ENCODE measurements at places on chromosomes 7 and 10. TPM values are rescaled to one million over a fixed set of nuclear protein-coding genes. Genes with fewer than 3 reads are reported as not detected.

The PODXL gene
- total RNA-seq: 57.5 TPM

The CNPY1 gene
- total RNA-seq: not detected

The PHKG1 gene
- total RNA-seq: 3.9 TPM

The EEPD1 gene
- total RNA-seq: 9.4 TPM

The TMEM213 gene
- total RNA-seq: not detected

The IGFBP3 gene
- total RNA-seq: 386 TPM

DNA sequence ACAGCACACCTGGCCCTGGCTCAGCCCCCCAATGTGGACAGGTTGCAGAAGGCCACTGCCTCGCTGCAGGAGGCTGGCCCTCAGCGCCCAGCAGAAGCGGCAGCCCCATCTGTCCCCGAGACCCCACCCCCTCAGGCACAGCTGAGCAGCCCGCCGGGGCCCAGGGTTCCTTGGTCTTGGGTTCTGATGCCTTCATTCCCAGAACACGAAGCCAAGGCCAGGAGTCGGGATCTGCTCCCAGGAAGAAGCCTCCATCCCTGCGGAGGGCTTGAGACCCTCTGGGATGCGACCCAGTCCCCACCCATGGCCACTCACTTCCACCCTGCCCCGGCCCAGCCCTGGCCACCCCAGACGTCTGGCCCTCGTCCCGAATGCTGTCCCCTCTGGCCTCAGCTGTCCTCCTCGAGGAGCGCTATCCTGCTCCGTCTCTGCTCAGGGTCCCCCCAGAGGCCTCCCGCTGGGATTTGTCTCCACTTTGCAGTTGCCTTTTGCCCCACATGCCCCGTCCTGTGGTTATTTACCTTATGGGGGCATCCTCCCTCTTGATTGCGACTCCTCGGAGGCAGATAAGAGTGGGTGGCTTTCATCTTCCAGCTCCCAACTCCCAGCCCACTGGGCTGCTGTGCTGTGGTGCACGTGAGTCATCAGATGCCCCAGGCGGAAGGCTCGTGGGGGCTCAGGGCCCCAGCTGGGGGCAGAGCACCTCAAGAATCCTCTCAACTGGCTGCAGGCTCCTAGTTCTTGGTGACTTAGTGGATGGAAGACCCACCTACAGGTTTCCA, 97.5 kb downstream of the MKI67 start:
- no peak overlapping the region for H3K27ac ChIP-seq
- no peak overlapping the region for H3K4me3 ChIP-seq
- no peak for DNase-seq
- no peaks in the 10 kb centered on the region for H3K4me1 ChIP-seq
- no peaks in the 10 kb centered on the region for H3K36me3 ChIP-seq
- no peaks in the 10 kb centered on the region for H3K27me3 ChIP-seq

DNA sequence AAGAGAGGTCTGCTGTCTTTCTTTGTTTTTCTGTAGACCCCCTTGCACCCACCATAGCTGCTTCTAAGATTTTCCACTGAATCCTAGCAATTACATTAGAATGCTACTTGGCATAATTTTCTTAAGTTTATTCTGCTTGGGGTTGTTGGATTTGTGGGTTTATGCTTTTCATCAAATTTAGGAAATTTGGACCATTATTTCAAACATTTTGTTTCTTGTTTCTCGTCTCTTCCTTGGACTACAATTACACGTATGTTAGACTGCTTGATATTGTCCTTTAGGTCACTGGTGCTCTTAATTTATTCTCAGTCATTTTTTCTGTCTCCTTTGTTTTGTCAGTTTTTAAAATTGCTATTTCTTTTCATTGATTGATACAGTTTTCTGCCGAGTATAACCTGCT, 65.8 kb downstream of the FANK1 start:
- H3K27me3 ChIP-seq: no peaks in the 10 kb centered on the region
- no peak for DNase-seq
- H3K4me3 ChIP-seq: no peak overlapping the region
- no peaks in the 10 kb centered on the region for H3K4me1 ChIP-seq

DNA sequence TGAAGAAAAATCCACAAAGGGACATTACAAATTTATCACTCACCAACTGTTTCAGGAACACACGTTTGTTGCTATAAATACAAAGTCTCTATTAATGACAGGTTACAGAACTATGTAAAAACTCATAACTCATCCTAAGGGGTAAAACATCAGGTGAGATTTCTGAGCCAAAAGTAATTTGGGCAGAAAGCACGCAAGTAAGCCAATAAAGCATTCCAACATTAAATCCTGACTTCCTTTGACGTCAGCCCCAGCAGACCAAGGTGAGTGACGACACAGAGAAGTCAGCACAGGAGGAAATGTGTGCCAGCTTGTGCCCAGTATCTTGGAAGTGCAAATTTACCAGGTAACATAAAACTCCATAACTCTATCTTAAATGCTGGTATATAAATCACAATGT, 45.7 kb downstream of the IMMP2L start:
- H3K36me3 ChIP-seq: no peaks in the 10 kb centered on the region
- no peaks in the 10 kb centered on the region for H3K27me3 ChIP-seq
- no peak overlapping the region for H3K4me3 ChIP-seq
- no peaks in the 10 kb centered on the region for H3K4me1 ChIP-seq
- H3K27ac ChIP-seq: no peak overlapping the region

DNA sequence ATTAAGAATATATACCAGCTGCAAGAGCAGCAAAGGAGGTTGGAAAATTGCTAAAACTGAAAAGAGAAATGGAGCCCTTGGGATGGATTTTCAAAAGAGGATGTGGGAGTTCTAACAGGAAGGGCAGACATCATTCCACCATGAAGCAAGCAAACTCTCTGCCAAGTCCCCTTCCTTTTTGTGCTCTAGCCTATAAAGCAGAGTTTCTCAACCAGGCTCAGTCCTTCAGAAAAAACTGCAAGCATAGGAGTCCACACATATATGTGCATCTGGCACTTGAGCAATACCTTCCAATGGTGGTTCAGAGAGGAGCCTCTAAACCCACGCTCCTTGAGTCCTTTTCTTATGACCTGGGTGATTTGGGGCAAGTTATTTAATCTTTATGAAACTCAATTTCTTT, 98.6 kb upstream of the MKX start:
- H3K27me3 ChIP-seq: no peaks in the 10 kb centered on the region
- no peak overlapping the region for H3K4me3 ChIP-seq
- H3K36me3 ChIP-seq: no peaks in the 10 kb centered on the region
- no peak overlapping the region for H3K27ac ChIP-seq
- no peak for DNase-seq
- H3K4me1 ChIP-seq: no peaks in the 10 kb centered on the region

GRCh38 chr10:129219364-129219763, 247.7 kb upstream of the MGMT start:
- no peaks in the 10 kb centered on the region for H3K4me1 ChIP-seq
- no peak for DNase-seq
- H3K27ac ChIP-seq: no peak overlapping the region
- no peaks in the 10 kb centered on the region for H3K36me3 ChIP-seq
- no peak overlapping the region for H3K4me3 ChIP-seq
- peaks cover 9% of the 10 kb centered on the region for H3K27me3 ChIP-seq

DNA sequence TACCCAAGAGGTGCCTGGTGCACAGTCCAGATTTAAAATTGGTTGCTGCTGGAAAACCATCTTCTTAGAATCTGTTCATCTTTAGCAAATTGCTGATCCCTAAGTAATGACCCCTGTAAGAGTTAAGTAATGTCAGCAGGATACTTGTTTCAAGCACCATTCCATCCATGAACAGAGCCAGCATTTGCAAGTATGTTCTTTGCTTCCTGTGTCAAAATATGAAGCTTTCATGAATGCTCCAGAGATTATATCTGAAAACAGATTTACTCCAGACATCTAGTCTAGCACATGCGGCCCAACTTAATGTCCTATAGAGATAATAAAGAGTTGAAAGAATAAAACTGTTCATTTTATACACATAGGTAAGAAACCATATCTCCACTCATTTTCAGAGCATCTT, 98.7 kb upstream of the ZNF438 start:
- no peaks in the 10 kb centered on the region for H3K27me3 ChIP-seq
- no peak overlapping the region for H3K4me3 ChIP-seq
- H3K27ac ChIP-seq: no peak overlapping the region
- H3K4me1 ChIP-seq: peaks cover 29% of the 10 kb centered on the region

DNA sequence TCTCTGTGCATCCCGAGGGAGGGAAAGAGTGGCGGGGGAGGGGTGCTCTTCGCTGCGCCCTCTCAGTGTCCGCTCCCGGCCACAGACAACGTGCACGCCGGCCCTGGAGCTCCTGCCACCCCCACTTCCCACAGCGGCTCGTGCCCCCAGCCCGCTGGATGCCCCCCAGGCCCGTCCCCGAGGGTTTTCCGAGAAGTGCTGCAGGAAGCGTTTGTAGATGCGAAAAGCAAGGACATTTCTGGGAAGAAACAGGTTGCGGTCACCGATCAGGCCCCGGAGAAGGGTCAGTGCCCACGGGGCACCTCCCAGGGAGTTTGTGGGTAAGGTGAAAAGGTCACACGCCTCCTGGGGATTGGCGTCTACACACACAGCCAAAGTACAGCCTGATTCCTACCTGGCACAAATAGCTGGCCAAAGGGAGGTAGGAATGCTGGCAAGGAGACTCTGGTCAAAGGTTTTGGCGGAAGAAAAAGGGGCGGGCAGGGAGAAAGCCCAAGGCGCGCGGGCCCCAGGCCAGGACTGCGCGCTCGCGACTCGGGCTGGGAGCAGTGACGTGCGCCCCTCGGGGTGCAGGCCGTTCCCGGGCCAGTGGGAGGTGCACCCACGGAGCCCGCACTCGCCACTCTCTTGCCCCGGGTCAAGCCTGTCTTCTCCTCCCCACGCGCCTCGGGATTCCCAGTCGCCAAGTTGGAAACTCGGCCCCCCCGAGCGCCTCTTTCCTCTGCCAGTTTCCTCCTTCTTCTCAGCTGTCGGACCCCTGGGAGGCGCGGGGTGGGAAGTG, 1.5 kb upstream of the NRP1 start:
- peak overlapping the region; percentile 92 for H3K4me3 ChIP-seq
- peaks cover 16% of the 10 kb centered on the region for H3K4me1 ChIP-seq
- peak overlapping the region; percentile 79 for H3K27ac ChIP-seq
- H3K36me3 ChIP-seq: peaks cover 15% of the 10 kb centered on the region
- DNase-seq: peak; percentile 72

DNA sequence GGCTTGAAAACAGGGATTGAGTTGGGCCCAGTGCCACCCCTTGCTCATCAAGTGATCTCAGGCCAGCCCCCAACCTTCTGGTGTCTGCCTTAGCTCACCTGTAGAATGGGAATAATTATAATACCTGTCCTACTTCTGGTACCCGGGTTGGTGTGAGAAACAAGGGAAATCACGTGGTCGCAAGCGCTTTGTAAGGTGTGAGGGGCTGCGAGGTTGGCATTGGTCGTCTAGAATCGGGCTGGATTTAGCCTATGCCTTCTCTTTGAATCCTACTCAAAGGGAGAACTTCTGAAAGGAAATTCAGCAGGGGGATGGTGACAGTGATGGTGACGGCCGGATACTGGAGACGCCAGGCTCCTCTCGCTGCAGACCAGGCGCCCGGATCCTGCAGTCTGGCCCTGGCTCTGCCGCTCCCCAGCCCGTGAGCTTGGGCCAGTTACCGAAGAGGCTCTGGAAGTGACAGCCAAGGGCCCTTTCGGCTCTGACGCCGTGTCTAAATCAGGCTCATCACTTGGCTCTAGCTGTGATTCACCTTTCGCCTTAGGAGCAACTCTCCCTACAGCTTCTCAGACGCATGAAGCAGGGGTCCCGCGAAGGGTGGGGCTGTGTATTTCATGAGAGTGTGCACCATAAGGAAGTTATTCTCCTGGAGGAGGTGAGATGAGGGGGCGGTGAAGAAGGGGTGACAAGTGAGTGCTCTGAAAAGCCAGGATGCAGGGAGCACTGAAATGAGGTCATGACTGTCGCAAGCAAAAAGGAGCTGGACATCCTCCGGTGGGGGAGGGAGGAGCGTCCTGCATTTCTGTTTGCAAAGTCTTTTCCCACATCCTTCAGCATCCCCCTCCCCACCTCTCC, 4.0 kb upstream of the CREB5 start:
- peak overlapping the region; percentile 36 for H3K4me3 ChIP-seq
- H3K4me1 ChIP-seq: peaks cover 12% of the 10 kb centered on the region
- DNase-seq: no peak
- no peaks in the 10 kb centered on the region for H3K36me3 ChIP-seq
- H3K27ac ChIP-seq: peak overlapping the region; percentile 21
- H3K27me3 ChIP-seq: no peaks in the 10 kb centered on the region

GRCh38 chr10:102384053-102384452, 11.5 kb upstream of the NFKB2 start:
- H3K4me3 ChIP-seq: no peak overlapping the region
- no peak for DNase-seq
- H3K27me3 ChIP-seq: no peaks in the 10 kb centered on the region
- no peaks in the 10 kb centered on the region for H3K4me1 ChIP-seq

- H3K4me1 ChIP-seq: no peaks in the 10 kb centered on the region
- DNase-seq: no peak
- H3K36me3 ChIP-seq: no peaks in the 10 kb centered on the region
- no peak overlapping the region for H3K27ac ChIP-seq
- H3K27me3 ChIP-seq: peaks cover 82% of the 10 kb centered on the region
These were observed 132.6 kb downstream of the DNAJB6 start for GRCh38 chr7:157469181-157470016.

DNA sequence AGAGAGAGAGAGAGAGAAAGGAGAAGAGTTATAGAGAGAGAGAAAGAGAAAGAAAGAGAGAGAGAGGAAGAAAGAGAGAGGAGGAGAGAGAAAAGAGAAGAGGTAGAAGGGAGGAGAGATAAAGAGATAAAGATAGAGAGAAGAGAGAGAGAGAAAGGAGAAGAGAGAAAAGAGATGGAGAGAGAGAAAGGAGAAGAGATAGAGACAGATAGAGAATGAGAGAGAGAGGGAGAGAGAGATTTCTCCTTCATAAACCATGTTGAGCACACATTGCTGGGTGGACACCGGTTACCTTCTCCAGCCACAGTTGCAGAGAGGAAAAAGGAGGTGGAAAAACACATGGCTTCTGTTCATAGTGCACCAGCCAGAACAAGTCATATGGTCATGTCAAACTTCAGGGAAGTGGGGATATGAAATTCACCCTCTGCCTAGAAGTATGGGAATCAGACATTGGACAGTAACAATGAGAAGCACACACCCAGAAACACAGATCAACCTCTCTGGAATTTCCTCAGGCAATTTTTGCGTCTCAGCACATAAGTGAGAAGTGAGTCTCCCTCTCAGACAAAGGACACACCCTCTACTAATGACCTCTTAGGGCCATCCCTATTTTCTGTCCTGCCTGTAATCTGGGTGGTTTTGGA, 172.5 kb upstream of the SVIL start:
- no peaks in the 10 kb centered on the region for H3K36me3 ChIP-seq
- DNase-seq: peak; percentile 68
- peaks cover 90% of the 10 kb centered on the region for H3K4me1 ChIP-seq
- no peak overlapping the region for H3K4me3 ChIP-seq
- peak overlapping the region; percentile 100 for H3K27ac ChIP-seq

GRCh38 chr7:17560516-17560915, 262.1 kb downstream of the AHR start:
- no peaks in the 10 kb centered on the region for H3K27me3 ChIP-seq
- no peaks in the 10 kb centered on the region for H3K36me3 ChIP-seq
- peak; percentile 13 for DNase-seq
- H3K27ac ChIP-seq: no peak overlapping the region
- H3K4me1 ChIP-seq: peaks cover 41% of the 10 kb centered on the region

DNA sequence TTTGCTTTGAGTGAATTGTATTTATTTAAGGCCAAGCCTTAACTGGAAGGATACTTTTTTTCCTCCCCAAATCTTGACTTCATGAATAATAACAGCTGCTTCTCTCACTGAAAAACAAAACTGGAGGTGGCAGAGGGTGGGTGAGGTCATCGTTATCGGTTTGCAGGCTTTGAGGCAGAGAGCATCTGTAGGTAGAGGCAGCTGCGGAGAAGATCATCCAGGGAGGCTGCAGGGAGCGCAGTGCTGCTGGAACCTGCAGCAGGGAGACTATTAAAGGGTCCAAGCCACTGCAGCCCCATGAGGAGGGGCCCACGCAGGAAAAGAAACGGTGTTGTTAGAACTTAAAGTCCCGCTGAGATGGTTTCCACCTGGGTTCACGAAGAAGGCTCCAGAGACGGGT, 112.1 kb upstream of the SDK1 start:
- peaks cover 12% of the 10 kb centered on the region for H3K4me1 ChIP-seq
- no peak for DNase-seq
- no peaks in the 10 kb centered on the region for H3K36me3 ChIP-seq
- no peaks in the 10 kb centered on the region for H3K27me3 ChIP-seq
- no peak overlapping the region for H3K4me3 ChIP-seq
